ENCODE measurements at places on chromosomes 4 and X.

DNA sequence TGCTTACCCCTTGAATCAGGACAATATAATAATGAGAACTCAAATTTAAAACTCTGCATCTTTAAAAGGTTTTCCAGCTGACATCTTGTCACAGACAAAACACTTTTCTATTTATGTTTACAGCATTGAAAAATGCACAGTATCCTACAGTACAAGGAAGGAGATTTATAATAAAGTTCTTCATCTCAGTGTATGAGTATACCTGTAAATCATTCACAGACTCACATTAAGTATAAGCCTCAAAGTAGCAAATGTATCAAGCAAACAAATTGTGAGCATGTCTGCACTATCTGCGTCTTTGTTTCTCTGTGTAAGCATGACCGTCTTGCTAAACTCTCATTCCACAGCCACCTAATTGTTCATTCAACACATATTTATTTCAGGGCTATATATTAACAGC lies 52.8 kb downstream of the PPP1R2C start:
- no peak for DNase-seq

DNA sequence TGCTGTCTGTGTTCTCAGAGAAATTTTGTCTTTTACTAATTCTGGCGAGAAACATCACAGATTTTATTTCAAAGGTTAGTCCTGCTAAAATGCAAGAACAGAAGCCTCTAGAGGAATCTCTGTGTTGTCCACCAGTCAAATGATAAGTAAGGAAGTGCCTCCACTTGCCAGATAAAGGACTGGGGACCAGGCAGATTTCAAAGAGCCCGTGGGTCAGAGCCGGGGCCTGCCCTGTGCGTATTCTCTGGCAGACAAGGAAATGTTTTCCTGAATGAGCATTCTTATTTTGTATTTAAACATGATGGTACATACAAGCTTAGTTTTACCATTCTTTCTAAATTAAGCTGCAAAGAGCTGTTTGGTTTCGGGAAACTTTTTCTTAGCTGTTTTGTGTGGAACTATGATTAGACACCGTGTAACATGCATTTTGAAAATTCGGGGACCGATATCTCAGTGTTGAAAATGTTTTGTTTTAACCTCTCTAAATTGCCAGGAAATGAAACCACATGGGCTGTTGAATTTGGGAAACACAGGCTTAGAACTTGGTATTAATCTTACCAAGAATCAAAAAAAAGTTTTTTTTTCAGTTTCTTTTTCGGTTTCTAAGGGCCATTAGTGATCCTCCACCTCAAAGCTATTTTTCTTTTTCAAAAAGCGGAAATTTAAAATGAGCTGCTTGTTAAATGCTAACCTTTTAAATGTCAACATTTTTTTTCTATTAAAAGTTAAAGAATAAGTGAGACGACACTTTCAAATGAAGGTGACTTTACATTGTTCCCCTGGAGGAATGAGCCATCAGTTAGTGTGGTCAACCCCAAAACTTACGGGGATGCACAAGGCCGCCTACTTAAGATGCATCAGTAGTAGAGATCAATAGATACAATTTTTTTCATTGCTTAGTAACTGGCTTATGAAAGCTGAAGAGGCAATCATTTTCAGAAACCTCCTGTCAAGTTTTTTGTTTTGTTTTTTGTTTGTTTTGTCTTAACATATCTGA lies 89.6 kb upstream of the MTM1 start:
- DNase-seq: no peak

DNA sequence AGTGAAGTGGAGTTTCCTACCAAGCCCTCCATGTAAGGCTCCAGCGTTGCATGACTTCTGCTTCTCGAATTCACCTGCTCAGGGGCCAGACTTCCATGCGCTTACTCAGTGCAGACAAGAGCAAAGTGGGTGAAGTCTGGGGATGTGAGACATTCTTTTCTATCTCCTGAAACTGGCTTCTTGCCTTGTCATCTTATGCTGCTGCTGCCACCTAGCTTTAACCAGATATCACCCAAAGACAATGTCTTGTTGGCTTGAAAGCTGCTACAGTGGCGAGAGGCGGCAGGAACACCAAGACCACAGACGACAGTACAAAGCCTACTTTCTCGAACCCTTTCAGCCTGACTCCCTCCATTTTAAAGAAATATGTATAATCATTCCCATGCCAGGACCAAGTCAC lies 103.6 kb upstream of the ADGRG2 start:
- no peak for DNase-seq

- DNase-seq: no peak
Observed at GRCh38 chr4:24557026-24558025, 27.0 kb downstream of the DHX15 start.

- DNase-seq: no peak
Observed at GRCh38 chrX:81301877-81302276, 100.0 kb downstream of the SH3BGRL start.
